ENCODE measurements at places on chromosomes 2 and 18. TPM values are rescaled to one million over a fixed set of nuclear protein-coding genes. Genes with fewer than 3 reads are reported as not detected.

DSG1 gene
- total RNA-seq, result not detected

MROH2A gene
- not detected for total RNA-seq

MC2R gene
- total RNA-seq, result not detected

REG3G gene
- not detected for total RNA-seq

FAM124B gene
- not detected for total RNA-seq

ADCYAP1 gene
- total RNA-seq, result not detected

MRPL33 gene
- total RNA-seq, result 48.6 TPM

ALK gene
- total RNA-seq, result not detected

SALL3 gene
- not detected for total RNA-seq

UCN gene
- not detected for total RNA-seq

DNA sequence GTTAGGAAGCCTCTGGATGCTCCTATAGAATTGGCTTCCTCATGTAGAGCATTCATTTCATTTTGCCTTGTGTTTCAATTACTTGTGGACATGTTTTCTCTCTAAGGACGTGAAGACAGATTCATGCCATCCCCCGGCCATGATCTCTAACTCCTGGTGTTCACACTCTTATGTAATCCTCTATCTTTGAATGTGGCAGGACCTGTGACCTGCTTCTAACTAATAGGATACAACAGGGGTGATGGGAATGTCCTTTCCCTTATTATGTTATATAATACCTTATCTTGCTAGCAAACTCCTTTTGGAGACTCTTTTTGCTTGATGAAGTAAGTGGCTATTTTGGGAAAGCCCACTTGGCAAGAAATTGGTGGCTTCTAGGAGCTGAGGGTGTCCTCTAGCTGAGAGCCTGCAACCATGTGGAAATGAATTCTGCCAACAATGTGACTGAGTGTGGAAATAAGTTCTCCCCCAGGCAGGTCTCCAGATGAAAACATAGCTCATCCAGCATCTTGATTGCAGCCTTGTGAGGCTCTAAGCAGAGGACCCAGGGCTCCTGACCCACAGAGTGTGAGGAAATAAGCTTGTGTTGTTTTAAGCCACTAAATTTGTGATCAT, 13.8 kb downstream of the DPYSL5 start:
- no peak for DNase-seq

DNA sequence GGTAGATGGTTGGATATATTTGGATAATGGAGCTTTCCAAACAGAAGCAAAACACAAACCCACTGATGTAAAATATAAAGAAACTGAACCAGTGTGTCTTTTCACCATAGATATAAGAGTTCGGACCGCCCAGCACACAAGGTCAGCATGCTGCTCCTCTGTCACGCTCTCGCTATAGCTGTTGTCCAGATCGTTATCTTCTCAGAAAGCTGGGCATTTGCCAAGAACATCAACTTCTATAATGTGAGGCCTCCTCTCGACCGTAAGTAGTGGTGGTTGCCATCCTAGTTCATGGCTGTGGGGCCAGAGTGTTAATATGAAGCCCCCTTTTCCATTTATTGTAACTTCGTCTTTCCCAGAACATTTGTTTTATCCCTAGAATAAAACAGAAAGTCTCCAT, 125.2 kb upstream of the LYPD6 start:
- DNase-seq, result no peak

DNA sequence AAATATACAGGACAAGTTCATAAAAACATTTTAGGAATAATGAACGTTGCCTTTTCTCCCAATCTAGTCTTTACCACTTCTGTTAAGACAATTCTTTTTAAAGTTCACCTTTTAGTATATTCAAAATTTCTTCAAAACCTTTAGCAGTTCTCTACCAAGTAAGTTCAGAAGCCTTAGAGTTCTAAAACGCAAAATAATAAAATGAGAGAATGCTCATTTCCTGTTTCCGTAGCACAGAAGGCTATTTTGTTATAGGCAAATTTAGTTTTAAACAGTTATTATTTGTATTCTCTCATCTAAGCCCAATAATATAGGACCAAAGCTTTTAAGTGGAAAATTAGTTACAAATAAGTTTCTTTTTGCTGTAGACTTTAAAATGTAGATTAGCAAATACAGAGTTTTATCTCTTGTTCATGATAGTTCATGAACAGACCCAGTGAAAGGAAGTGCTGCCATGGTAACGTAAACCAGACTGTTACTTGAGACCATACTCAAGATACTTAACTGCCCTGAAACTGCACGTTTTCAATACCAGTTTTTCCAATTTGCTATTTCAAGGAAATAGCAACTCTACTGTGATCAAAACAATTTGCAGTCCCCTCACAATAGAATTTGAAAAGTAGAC, 173.1 kb upstream of the STON1 start:
- DNase-seq, result peak; percentile 73

DNA sequence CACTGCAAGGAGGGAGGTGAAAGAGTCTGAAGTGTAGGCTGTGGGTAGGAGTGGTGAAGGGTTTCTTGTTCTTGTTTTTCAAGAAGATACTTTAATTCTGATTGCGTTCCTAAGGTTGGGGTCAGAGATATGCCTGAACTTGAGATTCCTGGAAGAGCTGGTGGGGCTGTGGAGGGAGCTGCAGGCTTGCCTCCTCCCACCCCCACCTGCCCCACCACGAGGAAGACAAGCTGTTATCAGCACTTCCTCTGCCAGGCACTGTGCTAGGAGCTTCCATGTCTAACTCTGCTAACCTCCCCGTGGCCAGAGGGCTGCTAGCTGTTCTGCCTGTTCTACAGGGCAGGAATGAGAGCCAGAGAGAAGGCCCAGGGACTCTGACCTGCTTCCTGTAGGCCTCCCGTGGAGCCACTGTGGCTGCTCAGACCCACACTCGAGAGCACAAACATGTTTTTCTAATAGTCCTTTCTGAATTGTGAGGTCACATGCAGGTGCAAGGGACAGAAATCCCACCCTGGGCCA, 13.7 kb downstream of the ANKRD23 start:
- DNase-seq, result no peak

DNA sequence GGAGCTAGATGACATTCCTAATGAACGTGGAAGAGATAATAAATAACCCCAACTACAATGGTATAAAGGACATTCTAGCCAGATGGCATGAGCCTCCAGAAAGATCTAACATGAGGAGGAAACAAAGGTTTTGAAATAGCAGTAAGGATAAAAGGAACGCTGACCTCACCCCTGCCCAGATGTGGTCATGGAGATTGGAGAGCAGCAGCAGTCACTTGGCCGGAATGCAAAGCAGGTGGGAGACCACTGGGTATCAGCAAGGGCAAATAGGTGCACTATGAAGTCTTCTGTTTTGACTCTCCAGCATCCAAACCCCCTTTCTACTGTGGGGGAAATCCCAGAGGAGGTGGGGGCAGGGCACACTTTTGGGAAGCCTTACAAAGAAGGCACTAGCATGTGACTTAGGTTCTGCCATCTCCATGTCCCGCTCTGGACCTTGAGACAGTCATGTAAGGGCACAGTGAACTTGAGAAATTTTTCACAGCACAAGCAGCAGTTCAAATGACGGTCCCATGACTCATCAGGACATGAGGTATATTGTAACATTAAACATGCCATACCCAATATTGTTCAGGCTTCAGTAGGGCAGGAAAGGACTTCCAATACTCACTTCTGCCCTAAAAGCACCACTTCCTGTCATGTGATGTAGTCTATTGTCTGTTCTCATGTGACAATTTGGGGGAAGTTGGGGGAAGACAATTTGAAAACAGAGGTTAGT, 55.2 kb downstream of the METTL4 start:
- DNase-seq, result peak; percentile 95

GRCh38 chr2:233824373-233824772, 30.0 kb downstream of the HJURP start:
- DNase-seq, result no peak

DNA sequence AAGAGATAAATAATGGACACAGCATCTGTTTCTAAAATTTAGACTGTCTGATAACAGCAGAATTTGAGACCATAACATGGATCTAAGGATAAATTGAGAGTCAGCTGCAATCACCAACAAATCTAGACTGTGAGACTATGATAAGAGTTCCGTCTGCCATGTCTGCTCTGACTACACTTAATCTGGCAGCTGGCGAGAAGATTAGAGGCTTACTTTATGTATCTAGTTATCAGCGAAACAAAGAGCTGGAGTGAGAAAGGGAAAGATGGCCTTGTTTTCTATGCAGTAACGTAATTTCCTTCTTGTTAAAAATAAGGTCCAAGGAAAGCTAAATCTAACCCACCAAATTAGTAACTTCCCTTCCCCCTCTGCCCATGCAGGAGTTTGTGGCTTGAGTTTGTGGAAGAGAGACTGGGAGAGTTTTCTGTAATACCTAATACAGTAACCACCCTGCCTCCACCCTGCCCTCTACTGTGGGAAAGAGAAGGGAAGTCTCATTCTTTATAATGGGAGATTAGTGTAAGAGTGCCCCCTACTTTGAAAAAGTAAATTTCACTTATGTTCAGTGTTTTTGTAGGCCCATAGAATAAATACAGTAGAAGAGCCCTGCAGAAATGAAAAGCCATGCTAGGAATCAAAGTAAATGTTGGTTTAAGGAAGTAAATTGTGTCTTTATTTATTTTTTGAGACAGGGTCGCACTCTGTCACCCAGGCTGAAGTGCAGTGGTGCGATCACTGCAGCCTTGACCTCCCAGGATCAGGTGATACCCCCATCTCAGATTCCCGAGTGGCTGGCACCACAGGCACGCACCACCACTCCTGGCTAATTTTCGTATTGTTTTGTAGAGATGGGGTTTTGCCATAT, 27.5 kb downstream of the EML4 start:
- peak; percentile 58 for DNase-seq

GRCh38 chr2:107364361-107364950, 462.2 kb upstream of the RGPD4 start:
- no peak for DNase-seq

DNA sequence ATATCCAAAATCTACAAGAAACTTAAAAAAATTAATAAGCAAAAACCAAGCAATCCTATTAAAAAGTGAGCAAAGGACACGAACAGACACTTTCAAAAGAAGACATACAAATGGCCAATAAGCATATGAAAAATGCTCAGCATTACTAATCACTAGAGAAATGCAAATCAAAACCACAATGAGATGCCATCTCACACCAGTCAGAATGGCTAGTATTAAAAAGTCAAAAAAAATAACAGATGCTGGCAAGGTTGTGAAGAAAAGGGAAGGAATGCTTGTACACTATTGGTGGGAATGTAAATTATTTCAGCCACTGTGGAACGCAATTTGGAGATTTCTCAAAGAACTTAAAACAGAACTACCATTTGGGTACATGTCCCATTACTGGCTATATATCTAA, 128.8 kb upstream of the SESTD1 start:
- no peak for DNase-seq

- DNase-seq, result peak; percentile 27
Measured at GRCh38 chr2:119234021-119235019, 10.7 kb downstream of the STEAP3 start.

Measured in IMR-90 (cell line).